ENCODE measurements at places on chromosomes 16 and 17.

GRCh38 chr17:82881900-82882714, 42.3 kb upstream of the ZNF750 start:
- DNase-seq = peak; percentile 57

GRCh38 chr16:66344533-66345145, 21.9 kb upstream of the CDH5 start:
- DNase-seq = peak; percentile 68

DNA sequence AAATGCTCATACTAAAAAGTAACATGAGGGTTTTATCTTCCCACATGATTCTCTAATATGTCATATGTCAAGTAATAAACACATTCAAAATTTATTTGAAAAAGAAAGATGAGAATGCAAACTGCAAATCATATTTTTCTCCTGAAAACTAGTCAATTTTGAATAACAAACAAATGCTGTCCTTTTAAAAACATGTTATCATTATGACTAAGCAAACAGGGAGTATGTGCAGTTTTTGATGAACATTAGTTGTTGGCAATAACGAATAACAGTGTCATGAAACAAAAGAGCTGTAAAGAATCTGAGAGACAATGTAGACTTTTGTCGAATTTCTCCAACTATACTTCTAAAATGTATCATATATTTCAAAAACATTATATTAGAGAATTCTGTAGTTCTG, 34.8 kb downstream of the RPGRIP1L start:
- no peak for DNase-seq

DNA sequence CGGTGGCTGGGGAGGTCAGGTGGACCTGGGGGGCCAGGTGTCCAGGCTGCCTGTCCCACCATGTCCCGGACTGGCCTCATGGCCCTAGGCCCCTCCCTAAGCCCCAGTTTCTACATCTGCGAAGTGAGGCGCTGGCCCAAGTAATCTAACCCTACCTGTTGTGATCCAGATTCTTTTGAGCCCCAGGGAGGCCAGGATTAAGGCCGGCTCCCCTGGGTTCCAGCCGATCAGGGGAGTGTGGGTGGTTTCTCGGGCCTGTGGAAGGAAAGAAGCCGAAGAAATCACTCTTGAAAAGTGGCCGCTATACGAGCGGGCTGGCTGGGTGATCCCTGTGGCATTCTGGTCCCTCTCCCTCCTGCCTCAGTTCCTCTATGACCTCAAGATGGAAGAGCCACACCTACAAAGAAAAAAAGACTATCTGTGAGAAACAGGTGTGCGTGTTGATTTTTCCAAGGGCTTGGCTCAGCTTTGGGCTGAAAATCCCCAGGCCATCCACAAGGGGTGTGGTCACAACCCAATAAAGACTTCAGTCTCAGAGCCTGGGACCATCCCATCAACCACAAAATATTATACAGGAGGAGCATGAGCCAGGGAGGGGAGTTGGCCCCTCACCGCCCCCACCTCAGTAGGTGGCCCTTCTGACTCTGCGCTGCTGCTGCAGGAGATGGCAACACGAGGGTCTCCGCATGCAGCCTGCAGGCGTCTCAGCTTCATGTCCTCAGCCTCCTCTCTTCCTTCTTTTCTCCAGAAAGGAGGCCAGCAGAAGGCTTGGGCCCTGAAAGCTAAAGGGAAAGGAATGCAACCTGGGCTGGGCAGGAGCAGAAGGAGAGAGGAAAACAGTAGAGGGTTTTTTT, 20.3 kb downstream of the GPR142 start:
- DNase-seq = no peak

GRCh38 chr16:86142801-86143236, 243.9 kb downstream of the IRF8 start:
- DNase-seq = no peak

DNA sequence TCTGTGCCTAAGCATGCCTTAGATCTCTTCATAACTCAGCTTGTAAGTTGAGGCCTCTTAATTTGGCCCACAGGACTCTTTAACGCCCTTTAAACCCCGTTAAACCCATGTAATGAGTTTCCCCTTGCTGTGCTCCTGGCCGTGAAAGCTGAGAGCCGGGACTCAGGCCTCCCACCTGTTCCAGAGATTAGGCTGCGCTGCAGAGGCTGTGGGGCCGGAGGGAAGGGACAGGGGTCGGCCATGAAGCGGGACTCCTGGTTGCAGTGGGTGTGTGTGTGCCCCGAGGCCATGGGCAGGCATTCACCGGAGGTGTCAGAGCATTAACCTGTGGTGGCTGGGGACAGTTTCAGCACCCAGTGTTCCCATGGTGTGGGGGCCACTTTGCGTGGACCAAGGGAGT, 150.8 kb upstream of the IRX3 start:
- no peak for DNase-seq

DNA sequence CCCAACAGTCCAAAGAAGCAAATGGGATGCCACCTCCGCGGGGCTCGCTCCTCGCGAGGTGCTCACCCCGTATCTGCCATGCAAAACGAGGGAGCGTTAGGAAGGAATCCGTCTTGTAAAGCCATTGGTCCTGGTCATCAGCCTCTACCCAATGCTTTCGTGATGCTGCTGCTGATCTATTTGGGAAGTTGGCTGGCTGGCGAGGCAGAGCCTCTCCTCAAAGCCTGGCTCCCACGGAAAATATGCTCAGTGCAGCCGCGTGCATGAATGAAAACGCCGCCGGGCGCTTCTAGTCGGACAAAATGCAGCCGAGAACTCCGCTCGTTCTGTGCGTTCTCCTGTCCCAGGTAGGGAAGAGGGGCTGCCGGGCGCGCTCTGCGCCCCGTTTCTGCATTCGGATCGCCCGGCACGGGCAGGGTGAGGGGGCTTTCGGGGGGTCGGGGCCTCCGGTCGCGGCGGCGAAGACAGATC, at the start of gene CDH13:
TSS of gene CDH13 (plus strand) at position 179 of the 471 bp plus-strand sequence.
- peak; percentile 71 for DNase-seq

- no peak for DNase-seq
These were observed 99.8 kb downstream of the SHISA6 start for GRCh38 chr17:11340803-11341202.

- DNase-seq = peak; percentile 92
These were observed 295.4 kb upstream of the KCNJ16 start for GRCh38 chr17:69779378-69780214.

DNA sequence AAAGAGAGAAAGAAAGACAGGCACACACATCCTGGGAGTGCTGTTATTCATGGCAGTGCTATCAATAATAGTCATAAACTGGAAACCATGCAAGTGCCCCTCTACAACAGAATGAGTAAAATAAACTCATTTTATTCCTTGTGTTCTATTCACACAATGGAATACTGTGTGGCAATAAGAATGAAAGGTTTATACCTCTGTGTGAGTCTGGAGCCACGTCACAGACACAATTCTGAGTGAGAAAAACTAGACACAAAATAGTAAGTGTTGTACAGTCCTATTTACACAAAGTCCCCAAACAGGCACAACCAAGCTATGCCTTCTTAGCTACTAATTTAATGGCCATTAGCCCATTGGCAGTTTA, 429.7 kb downstream of the SLC39A11 start:
- DNase-seq = no peak

DNA sequence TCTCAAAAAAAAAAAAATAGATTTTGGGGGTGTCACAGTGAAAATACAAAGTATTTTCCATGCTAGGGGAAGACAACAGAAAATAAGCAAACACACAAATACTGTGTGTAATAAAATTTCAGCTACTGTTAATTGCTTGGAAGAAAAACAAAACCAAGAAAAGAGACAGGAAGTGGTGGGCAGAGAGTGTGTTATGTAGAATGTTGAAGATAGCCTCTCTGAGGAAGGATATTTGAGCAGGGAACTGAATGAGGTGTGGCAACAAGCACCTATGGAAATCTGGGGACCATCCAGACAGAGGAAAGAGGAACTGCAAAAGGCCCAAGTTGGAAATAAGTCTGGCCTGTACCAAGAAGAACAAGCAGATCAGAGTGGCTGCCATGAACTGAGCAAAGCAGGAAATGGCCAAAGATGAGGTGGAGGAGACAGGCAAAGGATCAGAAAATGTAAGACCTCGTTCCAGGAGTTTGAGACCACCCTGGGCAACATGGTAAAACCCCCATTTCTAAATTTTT, 7.8 kb upstream of the USP31 start:
- no peak for DNase-seq

DNA sequence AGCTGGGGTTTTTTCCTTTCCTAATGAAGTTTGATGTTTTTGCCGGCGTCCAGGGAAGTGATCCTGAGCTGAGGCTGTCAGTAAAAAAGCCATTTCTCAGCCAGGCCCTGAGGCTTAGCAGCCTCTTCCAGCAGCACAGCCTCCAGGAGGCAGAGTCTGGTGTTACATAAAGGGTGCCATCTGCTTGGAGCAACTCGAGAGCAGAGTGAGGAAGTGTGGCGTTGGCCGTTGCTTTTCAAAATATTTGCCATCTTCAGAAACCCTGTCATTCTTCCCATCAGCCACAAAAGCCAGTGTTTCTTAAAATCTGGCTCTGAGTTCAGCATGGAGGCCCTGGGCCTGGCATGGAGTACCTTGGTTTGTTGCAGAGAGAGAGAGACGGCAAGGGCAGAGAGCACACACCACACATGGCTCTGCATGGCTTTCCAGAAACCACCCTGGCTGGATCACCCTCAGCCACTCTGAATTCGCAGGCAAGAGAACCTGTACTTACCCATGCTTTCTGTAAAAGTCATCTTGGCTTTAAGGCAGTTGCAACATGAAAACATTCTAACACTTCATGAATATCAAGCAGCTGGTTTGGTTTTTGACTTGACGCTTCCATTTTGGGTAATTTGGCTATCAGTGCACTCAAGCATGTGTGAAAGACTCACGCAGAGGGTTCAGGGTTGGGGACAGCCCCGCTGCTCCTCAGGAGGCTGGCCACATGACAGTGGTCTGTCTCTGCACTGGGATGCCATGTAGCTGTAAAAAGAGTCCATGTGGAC, 21.0 kb downstream of the PMM2 start:
- DNase-seq = no peak
